ENCODE measurements at places on chromosomes 2 and 18. TPM values are rescaled to one million over a fixed set of nuclear protein-coding genes. Genes with fewer than 3 reads are reported as not detected.

AUP1 gene
- 111 TPM for total RNA-seq

TRIB2 gene
- total RNA-seq = 12.3 TPM

TMEM247 gene
- total RNA-seq = not detected

IFT172 gene
- 9.5 TPM for total RNA-seq

SGPP2 gene
- not detected for total RNA-seq

IL36A gene
- total RNA-seq = not detected

NGEF gene
- total RNA-seq = not detected

SP140L gene
- 9.7 TPM for total RNA-seq

UGT1A3 gene
- not detected for total RNA-seq

RGPD8 gene
- 6.7 TPM for total RNA-seq

KIAA2012 gene
- not detected for total RNA-seq

AP1S3 gene
- 0.11 TPM for total RNA-seq

CD302 gene
- total RNA-seq = 6.3 TPM

ICA1L gene
- 3.9 TPM for total RNA-seq

ZBTB7C gene
- 26.6 TPM for total RNA-seq
